NCI-H146 (cell line): ENCODE measurements at places on chromosomes 5 and 9.

DNA sequence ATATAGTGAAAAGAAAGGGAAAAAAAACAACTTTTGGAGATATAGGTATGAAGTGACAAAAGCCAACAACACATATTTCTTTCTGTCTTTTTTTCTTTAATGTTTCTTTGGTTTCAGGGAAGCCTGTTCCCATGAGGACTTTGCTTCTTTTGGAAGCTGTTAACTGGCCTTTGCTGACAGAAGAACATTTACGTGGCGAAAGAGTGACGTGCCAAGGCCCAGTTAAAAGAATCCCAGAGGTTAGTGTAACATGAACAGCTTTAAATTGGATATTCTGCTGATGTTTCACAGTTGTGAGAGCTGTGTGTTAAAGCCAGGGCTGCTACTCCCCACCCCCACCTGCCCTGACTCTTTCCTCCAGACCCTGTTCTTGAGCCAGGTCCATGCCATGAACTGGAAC, 275.9 kb downstream of the CRB2 start:
- no peak for DNase-seq

DNA sequence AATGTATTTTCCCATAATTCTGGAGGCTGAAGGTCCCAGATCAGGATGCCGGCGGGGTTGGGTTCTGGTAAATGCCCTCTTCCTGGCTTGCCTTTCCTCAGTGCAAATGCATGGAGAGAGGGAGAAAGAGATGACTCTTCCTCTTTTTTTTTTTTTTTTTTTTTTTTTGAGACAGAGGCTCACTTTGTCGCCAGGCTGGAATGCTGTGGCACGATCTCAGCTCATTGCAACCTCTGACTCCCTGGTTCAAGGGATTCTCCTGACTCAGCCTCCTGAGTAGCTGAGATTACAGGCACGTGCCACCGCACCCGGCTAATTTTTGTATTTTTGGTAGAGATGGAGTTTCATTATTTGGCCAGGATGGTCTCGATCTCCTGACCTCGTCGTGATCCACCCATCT, 300.0 kb upstream of the TAS2R1 start:
- DNase-seq: no peak

- no peak for DNase-seq
These were observed 234.8 kb downstream of the GLIS3 start for GRCh38 chr9:4065054-4065453.

GRCh38 chr5:24161559-24161958, 483.2 kb downstream of the CDH10 start:
- DNase-seq: no peak

- DNase-seq: no peak
These were observed 988.5 kb downstream of the CDH18 start for GRCh38 chr5:18999478-18999877.

- DNase-seq: no peak
These were observed 355.6 kb upstream of the SLC30A5 start for GRCh38 chr5:68738236-68738635.

DNA sequence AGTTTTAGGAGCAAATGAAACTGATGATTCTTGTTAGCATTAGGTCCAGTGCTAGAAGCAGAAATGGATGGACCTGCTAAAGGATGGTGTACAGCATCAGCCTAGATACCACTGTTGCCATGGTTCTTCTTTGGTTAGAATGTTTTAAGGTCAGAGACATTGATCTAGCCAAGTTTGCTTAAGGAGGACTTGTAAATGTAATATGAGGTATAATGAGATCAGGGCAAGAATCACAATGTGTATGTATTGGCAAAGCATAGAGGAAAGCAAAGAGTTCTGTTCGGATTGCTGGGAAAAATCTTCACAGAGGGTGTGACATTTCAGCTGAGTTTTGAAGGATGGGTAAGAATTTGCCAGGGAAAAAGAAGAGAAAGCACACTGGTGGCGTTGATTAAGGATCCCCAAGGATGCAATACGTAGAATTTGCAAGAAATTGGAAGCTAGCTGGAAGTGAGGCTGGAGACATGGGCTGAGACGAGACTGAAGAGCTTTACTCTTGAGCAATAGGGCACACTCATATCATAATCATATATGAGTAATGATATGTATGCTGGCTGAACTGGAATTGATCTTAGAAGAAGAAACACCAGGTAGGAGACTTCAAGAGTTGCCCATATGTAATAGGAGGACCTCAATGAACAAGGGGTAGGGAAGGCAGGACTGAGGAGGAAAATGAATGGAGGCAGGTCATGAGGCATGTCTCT, 102.0 kb downstream of the ZNF462 start:
- no peak for DNase-seq

DNA sequence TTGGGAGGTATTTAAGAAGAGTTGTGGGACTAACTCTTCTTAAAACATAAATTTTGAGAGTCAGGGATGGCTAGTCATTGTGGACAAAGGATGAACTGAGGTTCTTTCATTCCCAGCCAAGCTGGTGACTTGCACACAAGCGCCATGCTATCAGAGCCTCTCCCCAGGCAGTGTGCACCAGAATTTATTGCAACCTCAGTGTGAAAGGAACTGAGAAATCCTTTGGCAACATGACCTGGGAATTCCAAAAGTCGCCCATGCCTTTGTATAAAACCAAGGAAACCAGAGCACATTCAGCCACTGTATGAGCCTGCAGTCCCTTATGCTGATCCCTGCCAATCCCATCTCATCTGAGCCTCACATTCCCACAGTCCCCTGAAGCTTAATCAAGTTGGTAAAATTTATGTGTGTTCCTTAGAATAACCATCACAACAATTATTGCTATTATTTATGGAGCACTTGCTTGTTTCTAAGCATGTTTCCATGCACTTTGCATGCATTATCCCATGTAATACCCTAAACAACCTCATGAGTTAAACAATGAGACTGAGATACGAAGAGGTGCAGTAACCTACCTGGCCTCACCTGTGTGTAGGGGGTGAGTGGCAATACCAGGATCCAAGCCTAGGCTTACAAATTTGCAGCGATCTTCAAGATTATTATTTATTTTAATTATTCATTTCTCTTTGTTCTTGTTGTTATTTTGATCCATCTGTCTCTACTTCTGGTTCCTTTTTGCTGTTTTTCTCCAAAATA, 116.4 kb downstream of the NTRK2 start:
- DNase-seq: no peak

DNA sequence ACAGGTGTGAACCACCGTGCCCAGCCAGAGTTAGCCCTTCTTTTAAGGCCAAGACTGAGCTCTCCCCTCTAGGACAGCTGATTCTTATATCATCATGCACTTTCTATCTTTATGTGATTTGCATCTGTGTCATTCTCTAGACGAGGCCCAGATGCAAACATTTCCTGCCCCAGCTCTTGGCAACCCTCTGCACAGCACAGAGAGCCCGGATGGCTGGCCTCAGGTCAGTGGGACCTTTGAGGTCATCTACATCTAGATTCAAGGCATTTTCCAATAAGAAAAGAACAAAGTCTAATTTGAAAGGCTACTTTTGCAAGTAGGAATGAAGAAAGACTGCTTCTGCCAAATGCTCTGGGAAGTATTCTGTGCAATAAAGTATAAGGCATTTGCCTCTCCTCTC, 109.0 kb upstream of the DAB2 start:
- DNase-seq: no peak

DNA sequence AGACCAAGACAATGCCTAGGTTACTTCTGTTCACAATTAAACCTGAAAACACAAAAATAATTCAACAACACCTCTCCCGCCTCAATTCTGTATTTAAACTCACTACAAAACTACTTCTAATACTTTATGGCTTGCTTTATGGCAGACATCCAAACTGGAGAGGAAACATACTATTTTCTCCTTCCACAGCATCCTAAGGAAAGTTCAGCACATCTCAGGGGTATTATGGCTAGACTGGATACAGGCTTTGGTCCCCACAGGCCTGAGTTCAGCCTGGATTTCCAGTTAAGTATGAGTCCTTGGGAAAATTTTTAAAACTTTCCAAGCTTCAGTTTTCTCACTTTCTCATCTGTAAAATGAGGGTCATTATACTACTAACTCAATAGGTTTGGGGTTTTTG, 480.2 kb downstream of the CAAP1 start:
- no peak for DNase-seq

DNA sequence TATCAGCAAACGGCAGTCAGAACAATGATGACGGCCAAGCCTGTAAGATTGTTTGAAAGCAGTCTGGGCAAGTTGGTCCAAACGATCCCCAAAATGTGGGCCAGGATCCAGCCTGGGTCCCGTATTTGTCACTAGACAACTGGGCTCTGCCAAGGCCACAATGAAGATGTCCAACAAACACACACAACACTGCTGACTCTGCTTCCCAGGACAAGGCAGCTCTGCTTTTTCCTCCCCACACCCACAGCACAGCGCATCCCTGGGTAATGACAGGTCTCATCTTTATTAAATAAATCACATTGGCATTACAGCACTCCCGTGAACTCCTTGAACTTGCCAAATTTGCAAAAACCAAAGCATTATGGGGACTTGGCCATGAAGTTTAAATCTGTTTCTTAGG, 424.1 kb upstream of the ACTBL2 start:
- DNase-seq: no peak

DNA sequence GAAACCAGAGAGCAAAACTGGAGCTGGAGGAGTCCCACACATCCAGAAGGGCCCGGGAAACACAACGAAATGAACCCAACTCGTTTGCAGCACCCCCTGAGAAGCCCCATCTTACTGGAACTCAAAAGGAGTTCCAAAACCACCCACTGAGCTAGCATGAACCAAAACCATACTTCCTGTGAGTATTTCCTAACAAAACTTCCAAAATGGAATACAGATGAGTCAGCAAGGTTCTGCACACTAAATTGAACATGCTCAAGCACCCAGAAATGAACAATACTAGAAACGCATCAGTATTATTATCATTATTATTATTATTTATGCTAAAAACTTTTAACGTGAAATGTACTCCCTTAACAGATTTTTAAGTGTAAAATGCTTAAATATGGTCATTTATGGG, 8.0 kb upstream of the SPOCK1 start:
- no peak for DNase-seq
